ENCODE measurements at places on chromosomes 16 and 17.
A peak's percentile ranks its signal among the peaks of the same experiment; 100 is the strongest.

DNA sequence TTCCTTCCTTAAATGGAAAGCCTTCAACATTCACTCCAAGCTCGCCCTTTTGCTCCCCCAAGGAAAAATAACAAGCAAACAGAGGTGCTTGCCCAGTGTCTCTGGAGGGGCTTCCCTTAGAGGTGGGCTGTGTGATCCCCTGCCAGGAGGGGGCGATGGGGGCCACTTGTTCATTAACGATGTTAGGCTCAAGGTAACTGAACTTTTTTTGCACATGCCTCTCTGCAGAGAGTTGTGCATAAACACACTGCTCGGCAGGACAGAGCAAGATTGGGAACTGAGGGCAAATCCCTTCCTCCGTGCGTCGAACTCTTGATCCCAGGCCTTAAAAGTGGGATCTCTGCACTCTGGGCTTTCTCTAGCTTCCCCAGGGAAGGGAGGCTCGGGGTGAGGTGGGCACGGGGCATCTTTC lies 15.5 kb upstream of the NAGLU start:
- DNase-seq = no peak

GRCh38 chr16:51762081-51762996 lies 611.3 kb upstream of the SALL1 start:
- peak; percentile 92 for DNase-seq

- DNase-seq = no peak
These were observed 2.6 kb upstream of the TSPOAP1 start for GRCh38 chr17:58330997-58331814.

DNA sequence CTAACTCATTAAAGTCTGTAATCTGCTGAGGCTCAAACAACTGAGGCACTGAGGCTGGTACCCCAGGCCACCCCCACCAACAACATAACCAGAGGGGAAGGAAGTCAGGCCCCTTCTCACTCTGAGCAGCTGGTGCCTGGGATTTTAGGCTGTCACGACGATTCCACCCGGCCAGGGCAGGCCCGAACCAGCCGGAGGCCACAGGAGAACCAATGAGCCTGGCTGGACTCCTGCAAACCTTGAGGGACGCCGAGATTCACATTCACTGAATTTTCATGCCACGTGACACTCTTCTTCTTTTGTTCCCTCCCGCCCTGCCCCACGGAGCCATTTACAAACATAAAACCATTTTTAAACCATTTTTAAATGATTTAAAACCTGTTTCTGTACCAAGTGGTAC lies 48.1 kb downstream of the RPH3AL start:
- DNase-seq = peak; percentile 66

- no peak for DNase-seq
These were observed 180.5 kb downstream of the CDH13 start for GRCh38 chr16:82807311-82807710.

DNA sequence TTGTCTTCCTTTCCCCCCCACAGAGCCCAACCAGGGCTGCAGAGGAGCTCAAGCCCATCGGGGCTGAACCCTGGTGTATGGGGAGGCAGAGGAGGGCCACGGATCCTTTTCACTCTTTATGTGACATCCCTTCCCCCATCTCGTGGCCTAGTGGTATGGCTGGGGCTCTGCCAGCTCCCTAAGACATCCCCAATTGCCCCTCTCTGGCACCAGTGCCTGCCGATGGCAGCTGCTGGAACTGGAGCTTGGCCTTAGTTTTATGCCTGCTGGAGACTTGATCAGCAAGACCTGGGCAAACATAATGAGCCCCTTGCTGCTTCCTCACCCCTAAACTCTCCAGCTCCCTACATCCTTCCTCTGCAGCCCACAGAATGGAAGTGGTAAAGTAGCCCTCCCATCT lies 8.0 kb upstream of the TOP2A start:
- DNase-seq = no peak

GRCh38 chr16:51549836-51550235 lies 398.8 kb upstream of the SALL1 start:
- DNase-seq = peak; percentile 11

GRCh38 chr17:17855976-17856375 lies 19.2 kb upstream of the SREBF1 start:
- no peak for DNase-seq

DNA sequence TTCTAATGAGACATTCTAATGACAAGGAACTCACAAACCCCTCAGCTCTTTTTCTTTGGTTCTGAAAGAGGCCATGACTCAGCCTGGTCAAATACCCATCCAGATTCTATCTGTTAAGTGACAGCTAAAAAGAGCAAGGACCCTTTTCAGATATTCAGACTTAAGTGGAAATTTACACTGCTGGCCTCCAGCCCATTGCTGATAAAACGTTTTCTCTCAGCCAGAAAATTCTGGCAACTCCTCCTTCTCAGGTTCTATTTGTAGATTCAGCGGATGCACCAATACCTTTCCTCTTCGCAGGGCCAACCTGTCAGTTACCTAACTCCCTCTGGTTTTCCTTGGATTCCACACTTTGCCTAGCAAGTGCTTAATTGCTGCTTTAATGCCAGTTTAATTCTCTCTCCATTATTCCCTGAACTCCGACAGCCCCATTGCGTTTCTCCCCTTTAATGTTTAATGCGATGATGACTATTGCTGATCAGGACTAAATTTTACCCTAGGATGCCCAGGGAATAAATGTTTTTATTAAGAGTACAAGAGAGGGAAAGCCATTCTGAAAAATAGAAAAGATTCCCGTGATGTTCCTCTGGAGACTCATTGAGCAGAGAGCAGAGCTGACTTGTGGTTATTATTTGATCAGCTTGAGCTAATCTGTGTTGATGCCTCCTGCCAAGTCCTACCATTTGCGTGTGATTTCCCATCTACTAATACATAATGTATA lies 35.9 kb upstream of the TOM1L1 start:
- DNase-seq = no peak

- no peak for DNase-seq
These were observed 65.2 kb downstream of the KLHDC4 start for GRCh38 chr16:87700406-87701077.

DNA sequence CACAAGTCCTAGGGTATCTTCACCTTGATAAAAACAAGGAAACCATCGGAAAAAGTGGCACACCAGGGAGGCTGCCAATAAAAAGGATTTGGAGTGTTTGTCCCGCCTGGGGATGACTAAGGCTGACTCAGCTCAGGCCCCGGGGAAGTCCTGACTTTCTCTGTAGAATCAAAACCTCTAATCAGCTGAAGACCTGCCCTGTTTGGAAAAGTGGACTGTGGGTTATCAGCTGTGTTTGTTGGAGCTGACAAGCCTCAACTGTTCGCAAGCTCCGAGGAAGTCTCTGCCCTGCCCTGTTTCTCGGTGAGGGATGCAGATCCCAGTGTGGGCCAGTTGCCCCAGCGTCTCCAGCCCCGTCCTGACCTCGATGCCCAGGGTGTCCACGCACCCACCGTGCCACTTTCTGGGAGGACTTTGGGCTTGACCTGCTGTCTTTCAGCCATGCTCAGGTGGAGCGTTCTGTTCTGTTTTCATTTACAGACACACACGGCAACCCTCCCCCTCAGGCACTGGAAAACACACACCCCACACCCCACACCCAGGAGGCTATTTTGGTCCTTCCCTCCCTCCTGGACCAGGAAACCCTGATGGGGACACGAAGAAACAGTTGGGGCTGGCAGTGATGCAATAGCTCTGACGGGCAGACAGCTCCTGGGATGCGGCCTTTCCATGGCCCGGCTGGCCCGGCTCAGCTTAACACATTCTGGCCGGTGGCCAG lies 27.6 kb upstream of the PITPNA start:
- DNase-seq = peak; percentile 93

- DNase-seq = no peak
These were observed 5.1 kb upstream of the NT5M start for GRCh38 chr17:17298108-17298507.

DNA sequence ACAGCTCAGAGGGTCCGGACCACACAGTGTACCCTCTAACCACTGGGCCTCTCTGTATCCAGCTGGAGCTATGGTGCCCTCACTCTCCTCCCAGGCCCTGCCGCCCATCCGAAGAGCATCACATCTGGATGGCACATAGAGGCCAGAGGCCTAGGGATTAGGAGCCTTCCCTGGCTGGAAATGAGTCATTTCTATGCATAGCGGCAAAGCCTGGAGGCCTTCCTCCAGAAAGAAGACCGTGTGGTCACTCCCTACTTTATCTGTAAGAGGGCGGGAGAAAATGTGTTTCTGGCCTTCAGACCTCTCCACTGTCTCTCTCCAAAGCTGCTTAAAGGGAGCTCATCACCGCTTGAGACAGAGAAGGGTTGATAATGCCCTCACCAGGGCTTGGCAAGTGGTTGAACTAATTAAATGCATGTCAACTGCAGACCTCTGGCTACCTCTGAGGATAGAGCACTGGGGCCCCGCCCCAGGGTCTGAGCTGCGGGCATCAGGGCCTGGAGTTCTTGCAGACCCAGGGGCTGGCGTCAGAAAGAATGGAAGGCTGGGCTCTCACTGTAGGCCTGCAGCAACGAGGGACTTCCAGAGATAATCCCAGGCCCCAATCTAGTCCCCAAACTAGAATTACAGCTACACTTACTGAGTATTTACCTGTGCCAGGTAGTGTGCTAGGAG lies 122.2 kb downstream of the IRX5 start:
- no peak for DNase-seq

- DNase-seq = no peak
These were observed 32.4 kb downstream of the WWP2 start for GRCh38 chr16:69794486-69794885.

DNA sequence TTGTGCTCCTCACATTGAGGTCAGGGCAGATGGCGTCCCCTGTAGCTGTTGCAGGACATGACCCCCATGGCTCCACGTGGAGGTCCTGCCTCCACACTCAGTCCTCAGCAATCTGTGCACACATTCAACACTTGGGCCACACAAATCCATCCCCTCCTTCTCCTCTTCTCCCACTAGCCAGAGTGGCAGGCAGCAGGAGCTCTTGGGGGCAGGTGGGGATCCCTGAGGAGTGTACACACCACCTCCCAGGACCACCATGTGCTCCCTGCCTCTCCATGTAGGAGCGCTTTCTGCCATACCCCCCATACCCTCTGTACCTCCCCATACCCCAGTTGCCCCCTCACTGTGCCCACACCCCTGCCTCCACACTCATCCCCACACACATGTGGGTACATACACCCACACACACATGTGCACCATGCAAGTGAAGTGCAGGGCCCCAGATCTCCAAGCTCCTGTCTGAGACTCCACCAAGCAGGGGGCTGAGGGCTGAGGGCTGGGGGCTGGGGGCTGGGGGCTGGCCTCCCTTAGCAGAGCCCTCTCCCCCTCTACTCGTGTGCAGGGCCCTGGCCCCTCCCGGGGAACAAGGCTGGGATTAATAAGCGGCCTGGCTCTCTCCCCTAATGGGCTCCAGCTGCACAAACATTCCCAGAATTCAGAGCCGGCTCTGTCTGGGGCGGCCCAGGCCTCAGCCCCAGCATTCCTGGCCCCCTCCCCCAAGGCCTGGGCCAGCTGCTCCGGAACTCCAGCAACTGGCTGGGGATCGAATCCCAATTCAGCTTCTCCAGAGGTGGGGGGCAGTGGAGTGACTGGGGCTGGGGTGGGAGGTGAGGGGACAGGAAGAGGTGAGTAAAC lies 48.2 kb upstream of the MEIOC start:
- DNase-seq = peak; percentile 93

DNA sequence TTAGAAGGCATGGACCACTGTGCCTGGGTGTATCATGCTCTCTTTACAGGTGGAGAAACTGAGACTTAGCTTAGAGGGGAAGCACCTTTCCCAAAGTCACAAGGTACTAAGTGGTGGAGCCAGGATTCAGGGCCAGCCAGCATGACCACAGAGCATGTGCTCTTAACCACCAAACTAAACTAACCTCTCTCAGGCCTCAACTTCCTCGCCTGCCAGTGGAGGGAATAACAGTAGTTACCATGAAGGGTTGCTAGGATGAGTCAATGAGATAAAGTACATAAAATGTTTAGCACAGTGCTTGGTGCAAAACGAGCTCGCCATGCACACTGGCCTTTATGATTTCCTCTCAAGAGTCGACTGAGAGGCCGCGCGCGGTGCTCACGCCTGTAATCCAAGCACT lies 6.4 kb upstream of the MYO1C start:
- no peak for DNase-seq

GRCh38 chr17:40803617-40804082 lies 3.9 kb upstream of the KRT28 start:
- DNase-seq = peak; percentile 91

GRCh38 chr17:4100883-4101756 lies 41.7 kb downstream of the ZZEF1 start:
- DNase-seq = peak; percentile 47

- no peak for DNase-seq
These were observed 22.2 kb upstream of the C17orf107 start for GRCh38 chr17:4877089-4877488.

- DNase-seq = peak; percentile 29
These were observed 662 bp downstream of the COTL1 start for GRCh38 chr16:84617041-84617790.

- no peak for DNase-seq
These were observed 52.5 kb downstream of the TMEM114 start for GRCh38 chr16:8537691-8538342.

DNA sequence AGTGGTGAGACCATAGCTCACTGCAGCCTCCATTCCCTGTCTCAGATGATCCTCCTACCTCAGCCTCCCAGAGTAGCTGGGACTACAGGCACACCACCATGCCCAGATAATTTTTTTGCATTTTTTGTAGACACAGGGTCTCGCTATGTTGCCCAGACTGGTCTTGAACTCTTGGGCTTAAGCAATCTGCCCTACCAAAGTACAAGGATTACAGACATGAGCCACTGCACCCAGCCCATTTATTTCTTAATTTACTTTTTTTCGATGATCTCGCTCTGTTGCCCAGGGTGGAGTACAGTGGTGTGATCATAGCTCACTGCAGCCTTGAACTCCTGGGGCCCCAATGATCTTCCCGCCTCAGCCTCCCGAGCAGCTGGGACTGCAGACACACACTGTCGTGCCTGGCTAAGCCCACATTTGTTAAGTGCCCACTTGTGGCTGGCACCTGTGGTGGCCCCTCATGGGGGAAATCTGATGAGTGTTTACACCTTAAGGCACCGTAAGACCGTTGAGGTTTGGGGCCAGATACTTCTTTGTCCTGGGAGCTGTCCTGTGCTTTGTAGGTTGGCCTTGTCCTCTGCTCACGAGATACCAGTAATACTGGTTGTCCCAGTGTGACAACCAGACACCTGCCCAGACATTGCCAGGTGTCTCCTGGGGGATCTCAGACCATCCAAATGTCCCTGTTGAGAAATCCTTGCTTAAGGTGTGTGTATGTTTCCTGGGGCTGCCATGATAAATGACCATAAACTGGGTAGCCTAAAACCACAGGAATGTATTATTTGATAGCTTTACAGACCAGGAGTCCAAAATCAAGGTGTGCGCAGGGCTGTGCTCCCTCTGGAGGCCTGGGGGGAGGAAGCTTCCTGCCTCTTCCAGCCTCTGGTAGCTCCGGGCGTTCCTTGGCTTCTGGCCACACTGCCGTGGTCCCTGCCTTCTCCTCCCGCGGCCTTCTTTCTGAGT lies 141.4 kb upstream of the GSE1 start:
- DNase-seq = no peak
